Cardiac septum (tissue), 1 donor: ENCODE measurements at places on chromosomes 6 and 20. TPM values are rescaled to one million over a fixed set of nuclear protein-coding genes. Genes with fewer than 3 reads are reported as not detected.

The OVOL2 gene
- not detected for total RNA-seq

The APCDD1L gene
- 1.4 TPM for total RNA-seq

The LINC00237 gene
- not detected for total RNA-seq

The LRRC73 gene
- 1.5 TPM for total RNA-seq

The SLC17A9 gene
- total RNA-seq = 1.7 TPM

The SULF2 gene
- 39.7 TPM for total RNA-seq

The TSPO2 gene
- total RNA-seq = not detected

The PNLDC1 gene
- total RNA-seq = not detected

The MUC22 gene
- total RNA-seq = not detected

The CLPSL1 gene
- total RNA-seq = not detected

The CSTF1 gene
- total RNA-seq = 15.3 TPM

The PAX1 gene
- 0.35 TPM for total RNA-seq

The PPIL6 gene
- 1.2 TPM for total RNA-seq

The SEMG1 gene
- not detected for total RNA-seq

The ESF1 gene
- total RNA-seq = 15.1 TPM
